Osteoblast (primary cell): ENCODE measurements at places on chromosomes 7 and 10.

- no peak for DNase-seq
These were observed 5.9 kb upstream of the GPAM start for GRCh38 chr10:112189465-112189864.

DNA sequence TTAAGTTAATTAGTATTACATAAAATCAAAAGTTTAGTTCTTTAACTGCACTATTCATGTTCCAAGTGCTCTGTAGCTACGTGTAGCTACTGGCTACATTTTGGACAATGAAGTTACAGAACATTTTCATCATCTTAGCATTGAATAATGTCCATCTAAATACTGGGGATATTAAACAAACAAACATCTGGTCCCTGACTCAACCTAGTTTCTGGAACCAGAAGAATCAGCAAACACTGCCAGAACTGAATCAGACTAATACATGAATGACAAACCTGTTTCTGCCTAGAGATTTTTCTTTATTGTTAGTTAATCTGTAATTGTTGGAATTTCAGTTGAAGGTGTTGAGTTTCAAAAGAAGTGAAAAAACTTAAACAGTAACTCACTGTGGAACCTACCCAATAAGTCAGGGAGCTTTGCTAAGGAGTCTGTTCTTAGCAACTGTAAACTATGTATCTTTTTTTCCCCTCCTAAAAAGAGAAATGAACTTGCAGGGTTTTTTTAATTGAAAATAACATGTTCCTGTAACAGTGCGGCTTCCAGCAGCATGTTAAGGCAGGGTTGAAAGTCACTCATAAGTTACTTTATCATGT lies 58.3 kb downstream of the CDK13 start:
- DNase-seq: peak; percentile 51

DNA sequence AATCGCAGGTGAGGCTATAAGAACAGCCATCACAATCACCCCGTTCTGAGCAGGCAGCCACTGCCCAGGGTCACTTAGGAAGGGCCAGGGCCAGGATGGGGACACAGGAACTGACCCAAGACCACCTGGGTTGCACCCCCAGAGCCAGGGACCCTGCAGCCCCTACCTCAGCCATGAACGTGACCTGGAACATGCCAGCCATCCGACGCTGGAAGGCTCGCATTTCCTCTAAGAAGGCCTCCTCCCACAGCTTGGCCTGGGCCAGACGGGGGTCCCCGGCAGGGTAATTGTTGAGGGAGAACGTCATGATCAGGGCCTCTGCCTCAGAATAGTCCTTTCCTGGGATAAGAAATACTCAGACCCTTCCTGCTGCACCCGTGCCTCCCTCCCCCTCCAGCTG lies 5.0 kb downstream of the NPC1L1 start:
- no peak for DNase-seq

DNA sequence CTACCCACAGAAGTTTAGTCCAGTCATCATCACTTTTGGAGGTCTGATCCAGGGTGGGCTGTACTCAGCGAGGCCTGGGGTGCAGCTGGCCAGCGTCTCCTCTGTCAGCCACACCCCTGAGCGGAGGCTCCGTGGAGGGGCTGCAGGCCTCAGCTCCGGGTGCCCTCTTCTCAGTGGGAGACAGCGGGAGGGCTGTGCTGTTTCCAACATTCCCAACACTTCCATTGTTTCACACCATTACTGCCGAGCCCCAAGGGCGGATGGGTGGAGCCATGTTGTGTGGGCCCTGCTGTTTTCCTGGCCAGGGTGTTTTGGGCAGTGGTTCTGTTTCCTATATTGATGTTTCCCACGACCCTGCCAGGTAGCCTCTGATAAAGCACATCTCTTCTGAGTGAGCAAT lies 95.0 kb downstream of the MKI67 start:
- no peak for DNase-seq

GRCh38 chr7:107563081-107563774 lies 492 bp downstream of the COG5 start:
- DNase-seq: peak; percentile 71

DNA sequence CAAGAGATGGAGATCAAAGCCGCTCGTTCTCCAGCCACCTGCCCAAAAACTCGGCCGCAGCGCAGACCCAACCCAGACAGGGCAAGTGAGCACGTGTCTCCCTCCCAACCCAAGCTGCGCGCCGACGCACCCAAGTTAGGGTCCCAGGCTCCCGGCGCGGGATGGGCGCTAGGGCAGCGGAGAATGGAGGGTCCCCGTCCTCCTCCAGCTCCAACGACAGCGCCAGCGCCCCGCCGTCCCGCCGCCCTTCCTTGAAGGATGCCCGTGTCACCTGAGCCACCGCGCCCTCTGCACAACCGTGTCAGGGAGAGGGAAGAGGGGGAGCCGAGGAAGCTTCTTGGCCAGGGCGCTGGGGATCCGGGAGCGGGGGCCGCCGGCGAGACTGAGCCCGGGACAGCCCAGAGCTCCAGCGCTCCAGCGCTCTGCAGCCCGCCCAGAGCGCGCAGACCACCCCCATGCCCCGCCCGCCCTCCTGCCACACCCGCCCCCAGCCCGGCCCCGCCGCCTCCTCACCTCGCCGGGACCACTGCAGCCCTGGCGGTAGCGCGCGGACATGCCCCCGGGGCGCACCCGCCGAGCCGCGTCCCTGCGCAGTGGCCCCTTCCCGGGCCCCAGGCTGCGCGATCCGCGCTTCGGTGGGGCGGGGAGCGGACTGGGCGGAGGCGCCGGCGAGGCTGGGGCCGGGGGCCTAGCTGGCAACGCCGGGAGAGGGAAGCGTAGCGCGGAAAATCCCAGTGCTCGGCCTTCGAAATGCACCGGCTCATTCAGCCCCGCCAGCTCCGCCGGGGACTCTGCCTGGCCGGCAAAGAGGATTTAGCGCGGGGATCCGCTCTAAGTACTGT lies at the start of gene SLC16A12:
TSS of gene SLC16A12 (minus strand) at position 424 of the 842 bp plus-strand sequence. CDS start 73,016 bp downstream, outside the sequence.
- DNase-seq: peak; percentile 87

GRCh38 chr7:156456503-156457115 lies 184.0 kb upstream of the RNF32 start:
- DNase-seq: peak; percentile 55

- peak; percentile 90 for DNase-seq
These were observed 25.3 kb upstream of the FOXL3 start for GRCh38 chr7:264541-265191.

DNA sequence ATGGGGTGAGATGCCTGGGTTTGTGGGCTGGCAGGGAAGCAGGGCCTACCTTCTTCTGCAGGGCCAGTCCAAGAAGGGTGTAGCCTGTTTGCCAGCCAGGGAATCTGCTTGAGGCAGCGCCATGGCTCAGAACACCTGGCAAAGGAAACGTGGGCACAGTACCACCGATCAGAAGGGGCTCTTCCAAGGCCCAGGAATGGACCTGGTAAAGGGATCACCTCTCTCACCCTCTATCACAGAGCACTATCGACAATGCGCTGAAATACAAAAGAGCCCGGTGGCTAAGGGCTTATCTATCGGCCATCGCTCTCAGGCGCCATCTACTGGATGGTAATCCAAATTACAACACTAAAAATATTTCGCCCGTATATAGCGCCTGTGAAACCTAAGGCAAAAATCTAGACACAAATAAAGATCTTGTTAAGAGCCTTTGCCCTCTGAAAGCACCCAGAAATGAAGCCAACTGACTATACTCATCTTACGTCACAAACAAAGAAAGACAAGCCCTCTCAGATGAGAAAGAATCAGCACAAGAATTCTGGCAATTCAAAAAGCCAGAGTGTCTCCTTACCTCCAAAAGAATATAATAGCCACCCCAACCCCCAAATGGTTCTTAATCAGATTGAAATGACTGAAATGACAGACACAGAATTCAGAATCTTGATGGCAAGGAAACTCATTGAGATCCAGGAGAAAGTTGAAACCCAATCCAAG lies 217.8 kb upstream of the HPS1 start:
- DNase-seq: peak; percentile 34

DNA sequence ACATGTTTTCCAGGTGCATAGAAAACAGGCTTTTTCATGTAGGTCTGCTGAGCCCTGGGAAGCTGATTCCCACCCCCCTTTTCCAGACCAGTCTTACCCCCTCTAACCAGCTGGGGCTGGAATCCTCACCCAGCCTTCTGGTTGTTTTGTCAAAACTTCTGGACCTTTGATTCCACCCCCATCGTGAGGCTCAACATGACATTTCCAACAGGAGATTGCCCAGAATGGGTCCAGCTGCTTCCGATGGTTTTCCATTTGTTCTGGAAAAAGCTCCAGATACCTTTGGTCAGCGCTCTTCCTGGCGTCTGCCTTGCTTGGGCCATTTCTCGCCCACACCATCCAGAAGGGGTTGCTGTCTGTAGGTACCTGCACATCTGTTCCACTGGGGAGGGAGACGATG lies 41.5 kb downstream of the MINDY4 start:
- DNase-seq: no peak

DNA sequence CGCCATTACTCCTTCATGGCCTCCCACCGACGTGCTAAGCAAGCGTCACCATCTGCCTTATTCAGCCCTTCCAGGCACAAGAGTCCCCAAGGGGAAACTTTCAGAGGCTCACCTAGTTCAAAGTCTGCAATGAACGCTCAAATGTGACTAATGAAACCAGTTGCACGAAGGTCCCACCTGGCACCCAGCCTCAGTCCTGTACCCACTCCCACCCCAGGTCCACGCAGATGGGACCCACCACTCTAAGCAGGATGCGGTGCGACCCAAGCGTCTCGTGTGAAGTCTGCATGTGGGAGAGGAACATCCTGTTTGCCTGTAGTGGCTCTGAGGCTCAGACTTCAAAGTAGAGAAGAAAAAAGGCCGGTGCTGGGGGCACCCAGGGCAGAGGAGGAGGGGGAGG lies 40.3 kb downstream of the RGS10 start:
- peak; percentile 65 for DNase-seq

- DNase-seq: no peak
These were observed 117.8 kb upstream of the AKR1E2 start for GRCh38 chr10:4708123-4708759.

DNA sequence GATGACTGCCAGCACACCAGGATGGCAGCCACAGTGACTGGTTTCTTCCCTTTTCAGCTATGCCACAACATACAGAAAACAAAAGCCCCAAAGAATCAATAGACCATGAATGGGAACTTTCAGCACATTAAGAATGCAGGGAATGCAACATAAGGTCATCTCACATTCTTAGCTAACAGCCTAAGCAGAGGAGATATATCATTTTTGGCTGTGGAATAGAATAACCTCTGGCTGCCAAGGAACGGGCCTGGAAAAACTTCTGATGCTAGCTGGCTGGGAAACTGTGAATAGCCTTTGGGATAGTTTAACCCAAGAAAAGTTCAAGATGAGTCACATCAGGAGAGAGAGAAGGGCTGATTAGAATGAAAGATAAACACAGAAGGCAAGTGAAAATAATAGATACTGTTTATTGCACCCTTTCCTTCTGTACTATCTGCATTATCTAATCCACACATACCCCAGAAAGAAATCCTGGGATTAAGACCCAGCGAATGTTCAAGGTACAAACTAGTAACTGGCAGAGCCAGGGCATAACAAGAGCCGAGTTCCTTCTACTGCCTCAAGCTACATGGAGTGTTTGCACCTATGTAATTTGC lies 169.2 kb downstream of the SEMA3A start:
- DNase-seq: peak; percentile 75

DNA sequence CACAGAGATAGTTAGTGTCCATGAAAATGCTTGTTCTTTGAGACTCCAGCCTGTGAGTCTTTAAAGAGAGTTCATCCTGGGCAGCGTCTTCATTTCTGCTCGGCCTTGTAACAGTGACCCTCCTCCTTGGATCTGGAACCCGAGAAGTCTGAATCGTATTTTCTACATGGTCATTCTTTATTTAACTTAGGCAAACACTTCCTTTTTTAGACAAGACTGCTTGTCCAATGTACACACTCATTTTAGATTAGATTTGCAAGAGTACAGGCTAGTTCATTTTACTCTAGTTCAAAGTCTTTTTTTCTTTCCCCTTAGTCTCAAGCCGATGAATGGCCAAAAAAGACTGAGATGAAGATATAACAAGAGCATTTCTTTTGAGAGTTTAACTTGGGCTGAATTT lies 133.5 kb downstream of the CHN2 start:
- no peak for DNase-seq

DNA sequence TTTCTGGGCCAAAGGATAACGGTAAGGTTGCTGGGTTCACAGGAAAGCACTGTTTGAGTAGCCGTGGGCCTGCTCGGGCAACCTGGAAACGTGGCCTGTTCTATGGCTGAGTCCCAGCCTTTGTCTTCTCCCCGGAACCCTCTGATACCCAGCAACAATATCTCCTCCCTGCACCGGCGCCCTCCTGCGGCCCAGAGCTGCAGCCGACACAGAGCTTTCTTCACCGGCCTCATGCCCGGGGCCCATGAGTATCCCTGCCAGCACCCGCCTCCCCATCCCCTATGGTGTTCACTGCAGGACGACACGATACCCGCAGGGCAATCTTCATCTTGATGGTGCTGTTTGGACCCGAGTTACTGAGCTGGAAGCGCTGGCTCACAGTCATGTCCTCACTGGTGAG lies 38.6 kb upstream of the NCAPG2 start:
- DNase-seq: no peak

DNA sequence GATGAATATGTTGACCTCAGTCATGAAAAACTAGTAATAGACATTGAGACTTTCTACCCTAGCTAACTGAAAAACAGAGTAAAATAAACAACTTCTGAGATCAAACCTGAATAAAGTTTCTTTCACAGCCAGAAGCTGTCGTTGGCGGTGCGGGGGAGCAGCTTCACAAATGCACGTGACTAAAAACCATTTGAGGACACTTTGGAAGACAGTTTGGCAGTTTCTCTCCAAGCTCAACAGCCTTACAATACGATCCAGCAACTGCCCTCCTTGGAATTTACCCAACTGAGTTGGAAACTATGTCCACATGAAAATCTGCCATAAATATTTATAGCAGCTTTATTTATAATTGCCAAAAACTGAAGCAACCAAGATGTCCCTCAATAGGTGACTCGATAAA lies 63.1 kb downstream of the CYTH3 start:
- no peak for DNase-seq

DNA sequence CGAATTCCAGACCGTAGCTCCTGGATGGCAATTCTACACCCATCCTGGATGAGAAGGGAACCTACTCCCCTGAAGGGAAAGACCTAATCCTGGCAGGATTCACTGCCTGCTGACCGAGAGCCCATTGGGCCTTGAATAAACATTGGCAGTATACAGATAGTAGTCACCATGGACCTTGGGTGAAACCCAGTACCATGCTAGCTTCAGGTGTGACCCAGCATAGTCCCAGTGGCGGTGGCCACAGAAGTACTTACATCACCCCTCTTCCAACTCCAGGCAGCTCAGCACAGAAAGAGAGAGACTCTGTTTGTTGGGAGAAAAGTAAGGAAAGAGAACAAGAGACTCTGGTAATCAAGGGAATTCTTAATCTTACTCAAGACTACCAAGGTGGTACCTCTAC lies 97.2 kb upstream of the SLC13A1 start:
- DNase-seq: no peak

- no peak for DNase-seq
These were observed 174.8 kb upstream of the PRPS1L1 start for GRCh38 chr7:18202315-18203045.

DNA sequence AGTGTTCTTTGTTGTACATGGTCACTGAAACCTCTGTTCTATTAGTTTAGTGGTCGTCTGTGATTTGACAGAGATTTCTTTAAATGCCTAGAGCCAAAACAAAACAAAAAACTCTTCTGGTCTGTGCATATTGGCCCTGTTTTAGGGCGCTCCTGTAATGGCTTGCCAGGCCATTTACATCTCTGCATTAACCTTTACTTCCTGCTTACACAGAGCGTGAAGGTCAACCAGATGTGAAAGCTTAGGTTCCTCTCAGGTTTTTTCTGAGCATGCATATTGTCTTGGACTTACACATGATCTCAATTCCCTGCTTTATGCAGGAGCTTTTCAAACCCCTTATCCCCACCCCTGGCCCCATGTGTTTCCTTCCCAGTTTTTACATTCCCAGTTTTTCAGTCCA lies 9.6 kb downstream of the ZNF37A start:
- no peak for DNase-seq
